ENCODE measurements at places on chromosomes 1 and 21.

DNA sequence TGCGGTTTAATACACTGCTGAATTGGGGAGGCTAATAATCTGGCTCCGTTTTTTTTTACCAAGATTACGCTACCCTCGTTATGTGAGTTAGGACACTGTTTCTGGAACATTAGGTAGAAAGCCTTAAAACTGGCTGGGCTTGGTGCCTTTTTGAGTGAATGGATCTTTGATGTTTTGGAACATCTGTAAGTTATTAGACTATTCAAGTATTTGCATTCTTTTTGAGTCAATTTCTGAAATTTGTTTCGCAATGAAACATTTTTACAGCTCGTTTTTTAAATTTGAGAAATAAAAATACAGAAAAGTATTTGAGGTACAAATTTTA lies 106.9 kb downstream of the LTN1 start:
- DNase-seq, result no peak

DNA sequence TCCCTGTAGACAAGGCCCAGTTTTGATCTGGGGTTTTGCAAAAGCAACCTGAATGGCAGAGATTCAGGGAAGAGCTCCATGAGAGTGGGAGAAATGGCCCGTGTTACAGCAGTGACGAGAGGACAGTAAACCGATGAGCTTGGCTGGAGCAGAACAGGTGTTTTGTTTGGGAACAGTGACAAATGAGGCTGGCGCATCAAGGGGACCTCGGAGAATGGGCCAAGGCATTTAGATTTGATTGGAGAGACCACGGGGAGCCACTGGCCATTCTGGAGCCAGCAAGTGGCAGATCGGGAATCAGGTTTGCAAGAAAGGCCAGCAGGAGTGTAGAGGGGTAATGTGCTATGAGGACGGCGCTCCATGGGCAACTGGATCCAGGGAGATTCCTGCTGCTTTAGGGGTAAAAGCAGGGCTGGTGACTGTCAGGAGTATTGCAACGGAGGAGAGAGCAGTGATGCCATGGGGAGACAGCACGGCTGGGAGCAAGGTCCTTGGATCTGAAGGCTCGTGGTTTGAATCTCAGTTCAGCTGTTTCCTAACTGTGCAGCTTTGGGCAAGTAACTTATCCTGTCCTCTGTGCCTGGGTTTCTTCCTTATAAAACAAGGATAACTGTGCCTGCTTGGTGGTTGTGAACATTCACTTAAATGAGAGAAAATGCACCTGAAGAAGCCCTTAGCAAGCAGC lies 9.9 kb upstream of the KLHDC7A start:
- no peak for DNase-seq

DNA sequence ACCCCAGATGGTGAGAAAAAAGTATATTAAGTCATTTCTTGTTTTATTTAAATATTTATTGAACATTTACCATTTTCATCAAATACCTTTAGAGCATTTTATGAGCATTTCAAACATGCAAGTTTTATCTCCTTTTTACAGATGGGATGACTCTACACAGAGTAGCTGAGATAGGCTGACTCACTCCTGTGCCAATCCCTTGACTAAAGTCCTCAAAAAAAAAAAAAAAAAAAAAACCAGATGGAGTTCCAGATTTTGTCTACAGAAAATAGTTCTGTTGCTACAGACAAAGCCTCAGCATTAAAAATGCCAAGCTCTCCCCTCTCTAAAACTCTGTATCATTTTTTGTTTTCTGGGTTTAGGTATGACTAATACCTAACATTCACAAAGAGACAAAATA lies 303.0 kb upstream of the PLD5 start:
- no peak for DNase-seq

DNA sequence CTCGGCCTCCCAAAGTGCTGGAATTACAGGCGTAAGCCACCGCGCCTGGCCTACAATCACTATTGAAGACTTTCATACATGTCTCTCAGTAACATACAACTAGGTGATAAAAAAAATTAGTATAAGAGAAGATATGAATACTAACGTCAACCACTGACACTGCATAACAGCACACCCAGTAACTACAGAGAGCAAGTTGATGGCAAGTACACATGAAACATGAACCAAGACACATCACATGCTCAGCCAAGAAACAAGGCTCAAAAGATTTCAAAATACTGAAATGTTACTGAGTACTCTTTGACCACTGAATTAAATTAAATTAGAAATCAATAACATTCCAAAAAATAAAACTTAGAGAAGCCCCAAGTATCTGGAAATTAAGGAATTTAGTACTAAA lies 168.1 kb downstream of the SLC45A1 start:
- no peak for DNase-seq

- no peak for DNase-seq
These were observed 11.5 kb downstream of the TRIM46 start for GRCh38 chr1:155184835-155185782.

GRCh38 chr21:14620152-14620551 lies 74.0 kb upstream of the SAMSN1 start:
- DNase-seq, result no peak

DNA sequence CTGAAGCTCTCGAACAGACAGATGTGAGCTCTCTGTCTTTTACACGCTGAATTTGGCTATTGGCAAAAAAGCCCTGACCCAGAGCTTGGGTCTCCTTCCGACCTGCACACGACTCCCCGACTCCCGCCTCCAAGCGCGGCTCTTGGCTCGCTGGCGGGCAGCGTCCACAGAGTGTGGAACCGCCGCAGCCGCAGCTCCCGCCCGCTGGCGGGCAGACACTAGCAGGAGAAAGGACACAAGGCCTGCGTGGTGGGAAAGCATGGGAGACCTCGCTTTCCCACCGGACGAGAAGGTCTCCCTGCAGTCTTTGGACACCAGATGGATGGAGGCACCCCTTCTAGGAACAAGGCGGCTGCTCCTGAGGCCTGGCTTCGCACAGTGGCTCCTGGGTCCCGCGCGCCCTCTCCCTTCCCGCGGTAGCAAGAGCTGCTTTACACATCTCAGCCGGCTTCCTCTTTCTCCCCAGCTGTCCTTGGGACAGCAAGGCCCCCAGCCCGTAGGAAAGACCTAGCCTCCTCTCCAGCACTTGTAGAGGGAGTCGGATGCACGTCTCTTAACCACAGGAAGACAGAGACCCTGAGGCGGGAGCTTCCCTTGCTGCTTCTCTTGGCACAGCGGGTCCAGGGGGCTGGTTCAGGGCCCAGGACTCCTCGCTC lies 92.1 kb downstream of the PRKAB2 start:
- no peak for DNase-seq

DNA sequence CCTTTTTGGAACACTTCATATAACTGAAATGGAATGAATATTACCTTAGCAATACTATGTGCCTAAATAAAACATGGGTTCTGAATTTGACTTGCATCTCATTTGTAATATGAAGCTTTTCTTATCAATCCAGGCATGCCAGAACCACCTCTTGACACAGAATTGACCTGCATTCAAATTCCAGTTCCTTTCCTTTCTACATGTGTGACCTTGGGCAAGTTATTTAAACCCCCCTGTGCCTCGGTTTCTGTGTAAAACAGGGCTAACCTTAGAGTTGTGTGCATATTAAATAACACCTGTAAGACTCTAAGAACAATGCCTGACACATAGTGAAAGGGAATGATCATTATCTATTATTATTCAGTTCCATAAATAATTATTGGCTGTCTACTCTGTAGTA lies 2.0 kb upstream of the NOS1AP start:
- no peak for DNase-seq

DNA sequence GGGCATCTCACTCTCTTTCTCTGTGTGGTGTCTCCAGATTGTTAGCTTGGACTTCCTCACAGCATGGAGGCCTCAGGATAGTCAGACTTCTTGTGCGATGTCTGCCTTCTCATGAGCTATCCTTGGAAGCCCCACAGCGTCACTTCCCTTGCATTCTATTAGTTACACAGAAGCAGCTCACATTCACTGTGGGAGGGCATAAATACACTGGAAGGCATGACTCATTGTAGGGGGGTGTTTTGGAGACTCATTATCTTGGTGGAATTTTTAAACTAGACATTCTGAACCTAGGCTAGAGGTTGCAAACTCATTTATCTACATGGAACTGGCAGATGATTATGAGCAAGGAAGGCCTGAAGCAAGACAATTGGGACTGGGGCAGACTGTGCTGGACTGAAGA lies 21.4 kb upstream of the FASLG start:
- DNase-seq, result no peak

DNA sequence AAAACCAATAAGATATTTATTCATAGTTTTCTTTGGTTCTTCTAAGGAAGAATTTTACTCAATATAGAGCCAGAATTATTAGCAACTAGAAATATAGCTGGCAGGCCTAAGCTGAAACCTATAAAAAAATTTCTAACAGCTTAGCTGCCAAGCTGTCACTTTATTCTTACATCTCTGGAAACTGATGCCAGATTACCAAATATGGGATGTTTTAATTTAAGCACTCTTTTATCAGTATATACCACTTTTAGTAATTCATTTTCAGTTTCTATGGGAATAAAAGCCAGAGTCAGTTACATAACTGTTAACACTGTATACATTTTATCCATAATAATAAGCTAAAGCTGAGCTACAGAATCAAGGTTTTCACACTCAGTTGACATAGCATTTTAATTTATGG lies 68.7 kb upstream of the MPC2 start:
- no peak for DNase-seq

DNA sequence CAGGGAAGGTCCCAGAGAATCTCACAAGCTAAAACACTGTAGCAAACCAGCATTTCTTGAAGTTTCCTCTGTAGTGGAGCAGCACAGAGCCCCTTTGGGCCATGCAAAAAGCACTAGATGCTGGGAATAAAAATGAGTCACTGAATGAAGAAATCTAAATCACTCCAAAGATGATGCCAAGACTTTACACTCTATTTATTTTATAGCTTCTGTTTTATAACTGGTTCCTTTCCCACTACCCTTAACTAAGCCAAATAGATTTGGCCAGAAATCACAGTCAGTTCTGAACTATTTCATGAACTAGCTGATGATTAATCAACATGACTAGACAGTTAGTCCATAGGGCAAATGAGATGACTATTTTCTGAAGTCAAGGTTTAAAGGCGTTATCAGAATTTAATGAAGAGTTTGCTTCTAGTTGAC lies 89.5 kb downstream of the SCMH1 start:
- DNase-seq, result no peak

- DNase-seq, result no peak
These were observed 49.5 kb downstream of the LUZP1 start for GRCh38 chr1:23118957-23119792.

- no peak for DNase-seq
These were observed 210.3 kb upstream of the USP24 start for GRCh38 chr1:55425310-55425930.

DNA sequence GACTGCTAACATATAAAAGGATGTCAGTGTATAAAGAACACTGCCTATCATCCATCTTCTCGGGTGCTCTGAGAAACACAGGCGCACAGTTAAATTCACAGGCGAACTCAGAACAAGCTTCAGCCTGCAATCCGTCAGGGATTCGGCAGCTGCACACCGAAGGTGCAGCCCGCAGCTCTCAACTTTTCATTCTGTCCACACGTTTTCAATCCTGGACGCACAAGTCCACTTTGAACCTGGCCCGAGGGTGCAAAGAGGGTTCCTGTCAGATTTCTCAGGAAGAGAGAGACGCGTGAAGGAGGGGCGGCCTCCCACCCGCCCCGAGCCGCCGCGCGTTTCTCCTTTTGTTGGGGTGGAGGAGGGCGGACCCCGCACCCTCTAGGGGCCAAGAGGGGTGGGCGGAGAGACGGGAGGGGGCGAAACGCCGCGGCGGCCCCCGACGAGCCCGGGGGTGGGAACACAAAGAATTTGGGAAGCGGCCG lies 724 bp downstream of the DOCK7 start:
- no peak for DNase-seq

DNA sequence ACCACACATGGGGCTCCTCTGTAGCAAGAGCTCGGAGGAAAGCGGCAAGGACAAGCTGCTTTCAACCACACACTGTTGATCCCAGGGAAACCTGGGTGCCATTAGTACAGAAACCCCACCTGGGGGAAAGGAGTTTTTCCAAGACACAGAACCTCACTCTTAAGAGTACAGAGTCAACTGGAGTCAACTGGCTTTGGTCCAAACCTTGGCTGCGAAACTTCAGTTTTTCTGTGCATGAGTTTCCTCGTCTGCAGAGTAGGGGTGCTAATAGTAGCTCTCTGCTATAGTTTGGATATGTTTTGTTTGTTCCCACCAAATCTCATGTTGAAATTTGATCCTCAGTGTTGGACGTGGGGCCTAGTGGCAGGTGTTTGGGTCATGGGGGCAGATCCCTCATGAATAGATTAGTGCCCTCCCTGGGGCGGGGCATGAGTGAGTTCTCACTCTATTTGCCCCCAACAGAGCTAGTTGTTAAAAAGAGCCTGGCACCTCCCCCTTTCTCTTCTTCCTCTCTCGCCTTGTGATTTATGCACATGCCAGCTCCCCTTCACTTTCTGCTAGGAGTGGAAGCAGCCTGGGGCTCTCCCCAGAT lies 161.1 kb downstream of the PIGK start:
- DNase-seq, result no peak

GRCh38 chr21:41678016-41678923 lies 88.6 kb downstream of the RIPK4 start:
- DNase-seq, result no peak

GRCh38 chr1:204831186-204831585 lies 39.5 kb upstream of the NFASC start:
- DNase-seq, result no peak

DNA sequence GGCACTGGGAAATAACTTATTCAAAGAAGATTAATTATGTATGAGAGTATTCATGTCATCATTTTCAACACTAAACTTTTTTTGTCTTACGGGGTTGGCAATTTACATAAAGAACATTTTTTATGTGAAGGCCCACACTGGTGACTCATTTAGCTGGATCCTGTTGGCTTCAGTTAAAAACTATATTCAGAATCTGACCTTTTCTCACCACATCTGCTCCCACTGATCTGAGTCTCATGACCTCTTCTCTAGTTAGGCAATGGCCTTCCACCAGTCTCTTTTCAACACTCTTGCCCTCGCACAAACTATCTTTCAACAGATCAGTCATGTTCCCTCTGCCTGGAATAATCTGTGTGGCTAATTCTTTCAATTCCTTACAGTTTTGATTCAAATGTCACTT lies 53.4 kb downstream of the TMPRSS15 start:
- no peak for DNase-seq
